Endodermal cell (in vitro differentiated cells): ENCODE measurements at places on chromosomes 1 and 21. TPM values are rescaled to one million over a fixed set of nuclear protein-coding genes. Genes with fewer than 3 reads are reported as not detected.

Gene C1orf56
- total RNA-seq = 4.7 and 5.3 TPM in 2 replicates

Gene IVL
- not detected in 3 replicates for total RNA-seq

Gene CSMD2
- total RNA-seq = 0.33 to 0.99 TPM (median 0.62 TPM) in 3 replicates

GRCh38 chr1:109426281-109427170, at the start of gene PSMA5:
TSS of gene PSMA5 (minus strand) at chr1:109426448. CDS start at chr1:109426330, 118 bp downstream.
- peak; percentile 98 for DNase-seq

DNA sequence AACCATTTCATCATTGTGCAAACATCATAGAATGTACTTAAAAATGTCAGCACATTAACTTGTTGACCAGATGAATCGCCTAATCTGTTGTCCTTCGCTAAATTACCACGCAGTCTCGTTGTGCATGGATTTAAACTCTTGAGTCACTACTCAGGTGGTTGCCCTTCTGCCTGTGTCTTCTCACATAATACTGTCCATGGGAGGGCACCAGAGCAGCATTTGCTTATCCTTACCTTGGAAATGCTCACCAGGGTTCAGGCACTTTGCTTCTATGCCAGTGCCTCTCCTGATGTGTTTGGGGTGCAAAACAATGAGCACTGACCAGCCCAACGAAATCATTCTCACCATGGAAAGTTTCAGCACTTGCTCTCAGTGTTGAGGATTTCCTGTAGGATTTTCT, 559.9 kb downstream of the RWDD3 start:
- DNase-seq = peak; percentile 79

DNA sequence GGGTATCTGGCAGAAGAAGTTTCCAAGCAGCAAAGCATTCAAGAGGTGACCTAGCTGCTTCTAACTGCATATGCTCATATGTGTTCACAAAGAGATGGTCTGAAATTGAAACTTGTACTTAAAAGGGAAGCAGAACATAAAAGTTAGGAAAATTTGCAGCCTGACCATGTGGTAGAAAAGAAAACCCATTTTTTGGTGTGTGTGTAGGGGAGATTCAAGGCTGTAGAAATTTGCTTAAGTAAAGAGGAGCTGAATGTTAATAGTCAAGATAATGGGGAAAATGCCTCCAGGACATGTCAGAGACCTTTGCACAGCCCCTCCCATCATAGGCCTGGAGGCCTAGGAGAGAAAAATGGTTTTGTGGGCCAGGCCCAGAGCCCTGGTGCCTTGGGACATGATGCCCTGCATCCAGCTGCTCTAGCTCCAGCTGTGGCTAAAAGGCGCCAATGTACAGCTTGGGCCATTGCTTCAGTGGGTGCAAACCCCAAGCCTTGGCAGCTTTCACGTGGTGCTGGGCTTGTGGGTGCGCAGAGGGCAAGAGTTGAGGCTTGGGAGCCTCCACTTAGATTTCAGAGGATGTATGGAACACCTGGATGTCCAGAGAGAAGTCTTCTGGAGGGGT, 54.9 kb downstream of the DHRS3 start:
- DNase-seq = no peak

DNA sequence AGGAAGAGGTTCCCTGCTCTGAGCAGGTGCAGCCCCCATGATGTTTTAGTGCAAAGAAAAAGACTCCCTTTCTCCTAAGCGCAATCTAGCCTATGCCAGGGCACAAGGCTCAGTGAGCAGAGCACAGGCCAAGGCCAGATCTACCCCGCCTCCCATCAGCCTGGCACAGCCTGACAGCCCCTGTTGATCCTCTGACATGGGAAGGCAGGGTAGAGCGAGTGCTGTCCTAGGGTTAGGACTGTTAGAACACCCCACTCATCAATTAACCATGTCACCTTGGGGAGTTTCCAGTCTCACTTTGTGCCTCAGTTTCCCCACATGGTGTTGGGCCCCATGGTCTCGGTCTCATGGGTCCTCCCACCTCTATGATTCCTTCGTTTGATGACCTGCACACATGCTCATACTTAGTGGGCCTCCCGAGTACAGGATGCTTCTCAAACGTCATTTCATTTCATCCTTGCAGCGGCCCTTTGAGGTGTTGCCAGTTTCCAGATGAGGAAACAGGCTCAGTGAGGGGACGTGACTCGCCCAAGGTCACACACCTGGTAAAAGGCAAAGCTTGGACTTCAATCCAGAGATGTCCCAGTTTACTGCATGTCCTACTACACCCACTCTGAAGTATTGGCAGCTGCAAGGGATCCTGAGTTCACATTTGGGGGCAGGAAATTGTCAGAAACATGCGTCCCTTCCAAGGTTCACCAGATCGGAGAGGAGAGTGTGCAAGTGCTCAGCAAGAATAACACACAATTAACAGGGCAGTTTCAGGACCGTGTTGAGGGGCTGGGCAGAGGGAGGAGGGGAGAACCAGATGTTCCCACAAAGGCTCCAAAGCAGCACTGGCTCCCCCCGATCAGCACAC, 213.3 kb downstream of the TRABD2B start:
- no peak for DNase-seq

- no peak for DNase-seq
These were observed 17.0 kb downstream of the MFN2 start for GRCh38 chr1:11997081-11997850.

DNA sequence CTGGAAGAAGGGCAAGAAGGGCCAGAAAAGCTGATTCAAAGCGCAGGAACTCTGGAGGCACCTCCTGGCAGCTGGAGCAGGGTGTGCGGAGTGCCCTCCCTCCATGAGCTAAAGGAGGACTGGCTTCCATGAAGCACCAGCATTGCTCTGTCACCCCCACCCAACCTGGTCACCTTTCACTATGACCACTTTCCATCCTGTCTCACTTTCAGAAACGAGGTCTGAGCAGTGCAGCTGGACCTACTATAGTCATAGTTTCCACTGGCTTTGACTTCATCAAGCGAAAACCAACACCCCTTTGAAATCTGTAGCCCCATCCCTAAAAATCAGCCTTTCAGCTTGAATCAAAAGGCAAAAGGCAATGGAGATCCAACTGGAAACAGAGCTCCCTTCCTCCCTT, 84.8 kb upstream of the CACNA1E start:
- DNase-seq = peak; percentile 20

DNA sequence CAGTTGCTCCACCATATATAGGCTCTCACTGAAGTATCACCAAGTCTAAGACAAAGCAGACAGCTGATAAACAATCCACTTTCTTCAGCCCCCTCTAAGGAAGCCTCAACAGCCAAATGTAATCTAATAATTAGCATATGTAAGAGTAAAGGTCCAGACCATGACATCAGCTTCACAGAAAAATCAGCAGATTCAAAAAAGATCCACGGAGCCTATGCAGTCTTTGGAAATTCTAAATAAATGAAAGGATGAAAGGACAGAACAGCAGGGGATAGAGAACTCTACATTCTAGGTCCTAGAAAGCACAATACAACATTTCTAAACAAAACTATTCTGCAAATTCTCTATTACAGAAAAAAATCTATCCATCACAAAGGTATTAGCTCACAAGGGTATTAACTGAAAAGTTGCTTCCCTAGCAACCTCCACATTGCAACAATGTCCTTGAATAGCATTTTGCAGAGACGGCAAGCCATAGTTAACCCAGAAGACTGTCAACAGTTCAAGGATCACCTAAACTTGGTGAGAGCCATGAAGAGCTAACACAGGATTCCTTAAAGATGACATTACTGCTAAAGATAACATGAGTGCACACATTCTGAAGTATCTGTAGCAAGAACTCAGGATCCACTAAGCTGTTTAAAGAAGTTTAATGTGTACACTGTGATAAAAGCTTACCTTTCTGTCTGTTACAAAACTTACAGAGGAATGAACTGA, 74.3 kb downstream of the SIPA1L2 start:
- no peak for DNase-seq

- DNase-seq = no peak
These were observed 4.4 kb upstream of the PEA15 start for GRCh38 chr1:160200786-160201185.

- DNase-seq = peak; percentile 70
These were observed 1.3 kb downstream of the AGRN start for GRCh38 chr1:1021010-1021919.
